ENCODE measurements at places on chromosomes 5 and 9.

- no peak for DNase-seq
Observed at GRCh38 chr5:3288325-3288724, 307.3 kb upstream of the IRX1 start.

DNA sequence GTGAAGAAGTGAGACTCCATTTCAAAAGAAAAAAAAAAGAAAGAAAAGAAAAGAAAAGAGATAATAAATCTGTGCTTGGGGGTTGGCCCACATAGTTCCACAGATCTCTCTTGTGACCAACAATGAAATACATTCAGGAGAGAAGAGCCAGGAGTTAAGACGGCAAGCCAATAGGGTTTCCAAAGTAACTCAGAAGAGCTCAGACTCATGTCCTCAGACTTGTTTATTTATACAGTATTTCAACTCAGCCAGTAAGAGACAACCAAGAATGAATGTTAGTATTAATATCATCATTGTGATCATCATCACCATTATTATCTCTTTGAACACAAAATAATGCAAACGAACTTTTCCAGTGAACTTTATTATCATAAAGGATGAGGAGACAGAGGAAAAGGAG is 140.2 kb downstream of the GLIS3 start:
- no peak for DNase-seq

DNA sequence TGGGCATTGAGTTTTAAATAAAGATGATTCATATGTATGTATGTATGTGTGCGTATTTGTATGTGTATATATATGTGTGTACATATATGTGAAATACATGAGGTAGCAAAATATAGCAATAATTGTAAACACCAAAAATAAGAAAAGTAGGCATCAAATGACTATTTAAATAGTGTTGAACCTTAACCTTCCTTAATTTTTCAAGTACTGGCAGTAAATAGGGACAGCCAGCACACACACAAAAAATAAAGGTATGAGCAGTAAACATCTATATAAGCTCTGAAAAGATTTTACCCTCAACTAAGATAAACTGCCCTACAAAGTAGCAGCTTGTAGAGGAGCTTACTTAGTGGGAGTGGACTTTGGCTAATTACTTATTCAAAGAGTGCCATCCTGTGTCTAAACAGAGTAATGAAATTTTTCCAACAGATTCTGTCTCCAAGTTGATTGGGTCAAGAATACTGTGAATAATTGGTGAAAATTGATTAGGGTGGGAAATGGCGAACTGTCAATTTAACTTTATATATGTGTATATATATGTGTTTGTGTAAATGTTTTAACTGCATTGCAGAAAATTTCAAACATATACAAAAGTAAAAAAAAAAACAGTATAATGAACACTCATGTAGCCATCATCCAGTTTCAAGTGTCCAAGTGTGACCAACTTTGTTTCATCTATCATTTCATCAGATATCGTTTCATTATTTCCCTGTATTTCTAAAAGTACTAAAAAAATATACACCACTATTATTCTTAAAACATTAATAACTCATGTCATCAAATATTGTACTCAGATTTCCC is 2.0 kb upstream of the ADAMTS6 start:
- DNase-seq = no peak

DNA sequence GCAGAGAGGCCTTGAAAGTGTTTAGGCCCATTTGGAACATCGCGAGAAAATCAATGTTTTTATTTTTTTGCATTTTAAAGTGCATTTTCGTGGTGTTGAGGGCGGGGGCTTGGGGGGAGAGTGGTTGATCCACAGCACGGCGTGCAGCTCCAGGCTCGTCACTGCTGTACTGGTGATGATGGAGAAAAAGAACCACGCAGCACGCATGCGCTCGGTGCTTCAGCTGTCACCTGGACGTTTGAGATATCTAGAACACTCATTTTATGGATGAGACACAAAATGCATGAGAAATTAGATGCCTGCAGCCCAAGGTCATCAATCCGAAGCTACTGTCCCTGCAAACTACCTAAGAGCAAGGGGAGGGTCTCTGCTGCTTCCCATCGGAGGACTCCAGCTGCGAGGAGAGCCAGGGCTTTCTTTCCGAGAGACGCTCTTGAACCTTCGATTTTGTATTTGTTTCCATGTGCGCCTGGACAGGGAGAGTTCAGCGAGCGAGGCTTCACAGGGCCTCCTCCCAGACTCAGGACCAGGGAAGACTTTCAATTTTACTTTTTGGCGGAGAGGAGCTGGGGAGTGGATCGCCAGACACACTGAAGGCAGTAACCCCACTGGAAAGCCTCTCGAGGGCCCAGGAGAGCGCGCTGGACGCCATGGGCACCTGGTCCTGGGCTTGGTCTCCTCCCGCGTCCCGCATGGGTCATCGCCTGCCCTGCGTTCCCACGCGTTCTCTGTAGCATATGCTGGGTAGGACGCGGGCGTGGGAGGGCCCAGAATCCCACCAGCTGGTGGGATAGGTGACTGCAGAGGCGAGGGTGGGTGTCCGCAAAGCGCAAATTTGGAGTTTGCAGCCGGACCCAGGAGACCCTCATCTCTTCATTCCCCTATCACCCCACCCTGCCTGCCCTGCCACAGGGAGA is 2.5 kb downstream of the DMRT2 start:
- no peak for DNase-seq
